Hippocampal formation (tissue), 2 donors: ENCODE measurements at places on chromosomes 2 and 18.

DNA sequence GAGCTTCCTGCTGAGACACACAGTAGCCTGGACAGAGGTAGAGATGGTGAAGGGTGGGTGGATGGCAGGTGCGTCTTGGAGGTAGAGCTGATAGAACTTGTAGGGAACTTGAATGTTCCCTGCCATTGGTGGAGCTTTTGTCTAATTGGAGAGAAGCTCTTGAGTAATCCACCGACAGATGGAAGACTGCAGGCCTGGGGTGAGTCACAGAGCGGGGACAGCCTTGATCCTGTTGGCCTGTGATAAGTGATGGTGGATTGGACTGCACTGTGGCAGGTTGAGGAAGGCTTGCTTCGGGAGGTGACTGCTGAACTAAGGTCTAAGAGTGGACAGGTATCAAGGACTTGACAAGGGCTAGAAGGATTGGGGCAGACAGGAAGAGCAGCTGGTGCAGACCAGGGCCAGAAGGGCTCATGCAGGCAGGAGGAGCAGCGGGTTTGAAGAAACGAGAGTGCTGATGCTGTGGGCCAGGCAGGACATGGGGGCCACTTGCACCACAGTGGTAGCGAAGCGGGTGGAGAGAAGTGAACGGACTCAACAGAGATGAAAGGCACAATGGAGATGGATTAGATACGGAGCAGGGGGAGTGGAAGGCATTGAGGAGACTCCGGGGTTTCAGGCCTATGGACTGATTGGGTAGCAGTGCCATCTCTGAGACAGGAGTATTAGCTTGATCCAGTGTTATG, 16.3 kb downstream of the CABLES1 start:
- no peak for DNase-seq

DNA sequence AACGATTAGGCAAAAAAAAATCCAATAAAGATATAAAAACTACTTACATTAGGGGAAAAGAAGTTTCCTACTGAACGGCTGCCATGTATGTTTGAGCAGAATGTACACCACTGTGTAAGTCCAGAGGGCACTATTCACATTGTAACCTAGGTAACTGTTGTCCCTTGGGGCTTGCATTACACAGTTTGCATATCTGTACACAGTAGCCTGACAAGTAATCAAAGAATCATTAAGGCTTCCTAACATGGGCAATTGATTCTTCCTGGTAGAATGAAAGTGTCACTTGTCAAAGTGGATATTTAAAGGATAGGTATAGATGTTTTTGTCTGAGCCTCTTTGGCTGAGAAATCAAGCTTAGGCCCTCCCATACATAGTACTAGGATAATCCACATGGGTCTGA, 39.1 kb downstream of the PLEK start:
- DNase-seq, result no peak

DNA sequence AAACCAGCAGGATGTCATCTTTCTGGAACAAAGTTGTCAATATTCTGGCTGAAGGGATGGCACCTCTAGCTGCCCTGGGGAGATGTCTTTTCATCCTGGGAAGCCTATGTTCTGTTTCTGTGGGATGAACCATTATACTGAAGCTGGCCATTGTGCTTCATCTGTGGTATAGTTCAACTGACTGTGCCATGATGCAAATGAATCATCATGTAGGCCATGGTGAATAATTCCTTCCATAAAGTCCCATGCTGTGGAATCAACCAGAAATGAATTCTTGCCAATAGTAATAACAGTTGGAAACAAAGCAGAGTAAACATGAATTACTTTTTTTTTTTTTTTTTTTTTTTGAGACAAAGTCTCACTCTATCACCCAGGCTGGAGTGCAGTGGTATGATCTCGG, 64.1 kb upstream of the CNGA3 start:
- DNase-seq, result no peak

DNA sequence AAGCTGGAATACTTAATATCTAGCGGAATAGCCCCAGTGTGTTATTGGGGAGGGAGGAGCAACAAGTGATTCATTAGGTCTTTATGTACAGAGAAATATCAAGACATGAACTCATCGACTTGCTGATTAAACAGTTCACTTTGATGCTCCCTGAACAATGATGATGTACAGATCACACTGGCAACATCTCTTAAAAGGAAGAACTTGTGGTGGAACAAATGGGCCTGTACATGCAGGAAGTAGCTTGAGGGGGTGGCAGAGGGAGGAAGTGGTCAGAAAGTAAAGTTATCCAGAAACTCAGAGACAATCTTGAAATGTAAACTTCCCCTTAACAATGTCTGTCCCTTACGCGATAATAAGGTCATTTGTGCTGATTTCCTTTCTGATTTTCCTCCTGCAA, 90.5 kb downstream of the NXPH2 start:
- DNase-seq, result no peak

- DNase-seq, result no peak
These were observed 3.4 kb upstream of the SP3 start for GRCh38 chr2:173968551-173968950.

- peak; percentile 28 for DNase-seq
These were observed 17.1 kb downstream of the ANKRD44 start for GRCh38 chr2:197293252-197294007.
